ENCODE measurements at places on chromosomes 3 and 15. TPM values are rescaled to one million over a fixed set of nuclear protein-coding genes. Genes with fewer than 3 reads are reported as not detected.

DNA sequence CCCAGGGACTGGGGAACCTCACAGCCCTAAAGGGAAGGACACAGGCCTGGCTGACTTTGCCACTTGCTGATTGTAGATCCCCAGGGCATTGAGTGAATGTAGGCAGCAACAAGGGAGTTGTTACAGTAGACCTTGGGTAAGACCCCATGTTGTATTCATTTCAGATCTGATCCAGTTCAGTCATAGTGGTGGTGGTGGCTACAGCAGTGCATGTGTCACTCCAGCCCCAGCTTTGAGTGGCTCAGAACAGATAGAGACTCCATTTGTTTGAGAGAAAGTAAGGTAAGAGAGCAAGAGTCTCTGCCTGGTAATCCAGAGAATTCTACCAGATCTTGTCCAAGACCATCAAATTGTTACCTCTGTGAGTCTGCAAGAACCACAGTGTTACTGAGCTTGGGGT lies 278.7 kb upstream of the SATB1 start:
- no peak for DNase-seq

GRCh38 chr15:81516012-81516411 lies 142.0 kb upstream of the TMC3 start:
- DNase-seq, result peak; percentile 42

GRCh38 chr3:61269435-61269834 lies 18.2 kb upstream of the FHIT start:
- DNase-seq, result no peak

DNA sequence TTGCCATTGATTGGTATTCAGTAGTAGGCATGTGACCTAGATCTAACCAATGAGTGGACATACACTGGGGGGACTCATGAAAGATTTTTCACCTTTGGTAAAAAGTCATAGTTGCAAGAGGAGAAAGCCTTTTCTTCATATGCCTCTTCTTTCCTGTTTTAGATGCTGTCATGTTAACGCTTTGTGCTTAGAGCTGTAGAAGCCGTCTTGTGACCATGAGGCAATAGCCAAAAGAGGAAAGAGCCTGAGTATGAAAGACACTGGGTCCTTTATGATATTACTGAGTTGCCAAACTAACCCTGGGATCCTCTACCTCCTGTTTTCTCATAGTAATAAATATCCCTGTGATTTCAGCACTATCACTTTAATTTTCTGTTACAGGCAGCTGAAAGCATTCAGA lies 396.0 kb downstream of the FHIT start:
- DNase-seq, result no peak

DNA sequence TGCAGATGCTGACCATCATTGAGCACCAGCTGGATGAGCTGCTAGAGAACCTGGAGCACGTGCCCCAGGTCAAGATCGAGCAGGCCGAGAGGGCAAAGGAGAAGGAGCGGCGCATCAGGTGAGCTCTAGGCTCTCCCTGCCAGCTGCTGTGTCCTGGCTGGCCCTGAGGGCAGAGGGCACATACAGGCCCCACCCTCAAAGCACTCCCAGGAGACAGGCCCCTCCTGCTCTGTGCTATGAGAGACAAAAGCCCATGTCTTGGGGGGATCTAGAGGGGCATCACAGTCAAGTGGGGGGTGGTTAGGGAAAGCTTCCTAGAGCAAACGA lies 39.5 kb downstream of the CFAP100 start:
- DNase-seq, result no peak

GRCh38 chr15:98904544-98904943 lies 103.0 kb downstream of the PGPEP1L start:
- DNase-seq, result peak; percentile 72

DNA sequence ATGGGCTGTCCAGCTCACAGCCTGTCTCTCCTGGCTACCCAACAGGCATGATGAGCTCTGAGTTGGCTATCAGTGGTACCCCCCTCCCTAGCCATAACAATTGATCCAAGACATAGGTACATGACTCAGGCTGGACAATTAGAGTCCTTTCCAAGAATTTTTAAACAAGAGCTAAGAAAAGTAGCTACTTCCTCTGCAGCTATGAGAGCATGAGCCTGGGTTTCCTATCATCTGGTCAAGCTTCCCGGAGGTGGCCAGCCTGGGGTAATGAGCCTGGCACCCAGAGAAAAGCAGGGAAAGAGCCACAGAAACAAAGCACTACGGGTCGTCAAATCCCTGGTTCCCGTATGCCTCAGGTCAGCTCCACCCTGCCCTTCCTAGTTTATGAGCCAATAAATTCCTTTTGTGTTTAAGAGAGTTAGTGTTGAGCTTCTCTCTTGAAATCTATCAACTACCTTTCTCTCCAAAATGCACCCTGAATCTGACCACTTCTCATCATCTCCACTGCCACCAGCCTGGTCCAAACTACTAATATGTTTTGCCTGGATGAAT lies 2.3 kb upstream of the SLC51B start:
- DNase-seq, result peak; percentile 55

DNA sequence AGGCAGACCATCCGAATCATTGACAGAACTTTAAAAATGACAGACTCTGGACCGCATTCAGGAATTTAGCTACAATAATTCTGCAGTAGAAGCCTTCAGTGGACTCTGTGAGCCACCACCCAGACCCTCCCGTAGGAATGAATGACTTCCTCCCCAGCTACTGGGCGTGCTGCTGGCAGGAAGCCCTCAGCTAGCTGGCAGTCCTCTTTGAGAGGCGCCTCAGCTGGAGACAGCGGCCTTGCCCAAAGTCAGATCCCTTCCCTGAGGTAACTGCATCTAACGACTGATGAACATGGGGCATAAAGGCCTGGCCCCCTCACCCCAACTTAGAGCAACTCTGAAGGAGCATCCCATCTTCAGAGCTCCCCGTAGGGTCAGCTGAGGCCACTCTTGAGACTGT lies 25.8 kb downstream of the CRABP1 start:
- DNase-seq, result peak; percentile 11

GRCh38 chr3:182183716-182184430 lies 472.1 kb downstream of the SOX2 start:
- DNase-seq, result no peak

DNA sequence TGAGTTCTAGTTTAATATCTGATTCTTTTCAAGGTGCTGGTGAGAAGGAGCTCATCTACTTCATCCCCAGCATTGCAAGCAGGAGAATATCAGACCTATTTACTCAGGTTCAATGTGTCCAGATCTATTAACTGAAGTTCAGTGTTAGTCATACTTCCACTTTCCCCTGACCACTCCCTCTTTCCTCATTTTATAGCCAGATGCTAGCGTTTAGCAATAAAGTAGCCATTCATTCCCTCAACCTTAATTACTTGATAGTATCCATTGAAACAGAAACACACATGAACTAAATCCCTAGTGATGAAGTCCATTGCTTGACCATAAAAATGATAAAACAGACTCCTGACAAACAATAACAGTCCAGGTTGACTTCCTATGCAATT lies 60.0 kb downstream of the RPL22L1 start:
- peak; percentile 67 for DNase-seq

GRCh38 chr15:67897646-67898339 lies 57.9 kb upstream of the RNU6-1 start:
- no peak for DNase-seq

DNA sequence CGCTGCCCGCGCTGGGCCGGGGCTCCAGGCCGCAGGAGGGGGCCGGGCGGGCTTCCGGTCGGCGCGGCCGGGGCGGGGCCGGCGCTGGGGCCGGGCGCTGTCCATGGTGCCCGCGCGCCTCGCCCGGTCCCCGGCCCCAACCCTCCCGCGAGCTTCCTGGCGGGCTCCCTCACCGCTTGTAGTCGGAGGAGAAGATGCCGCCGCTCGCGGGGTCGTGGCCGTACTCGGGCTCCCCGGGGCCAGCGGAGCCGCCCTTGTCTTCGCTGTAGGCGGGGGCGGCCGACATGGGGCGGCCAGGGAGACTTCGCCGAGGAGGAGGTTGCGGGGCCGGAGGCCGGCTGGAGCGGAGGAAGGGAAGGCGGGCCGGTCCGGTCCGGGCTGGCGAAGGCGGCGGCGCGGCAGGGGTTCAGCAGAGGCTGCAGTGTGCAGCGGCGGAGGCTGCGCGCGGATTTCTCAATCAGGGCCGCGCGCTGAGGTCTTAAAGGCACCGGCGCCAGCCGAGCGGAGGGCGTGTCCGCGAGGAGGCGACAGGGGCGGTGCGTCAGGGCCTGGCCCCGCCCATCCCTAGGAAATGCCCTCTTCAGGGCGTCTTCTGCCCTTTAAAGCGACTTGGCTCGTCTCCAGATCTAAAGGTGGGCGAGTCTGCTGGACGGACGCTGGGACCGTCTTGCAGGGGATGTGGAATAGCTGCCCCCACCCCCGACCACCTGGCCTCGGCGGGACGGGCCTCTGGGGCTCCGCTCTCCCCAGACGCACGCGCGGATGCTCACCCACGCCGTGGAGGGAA lies at the start of gene AP3B2:
Gene AP3B2 (minus strand): TSS at position 455 of the 787 bp plus-strand sequence. CDS start 169 bp downstream, at position 286.
- DNase-seq, result peak; percentile 56

- peak; percentile 61 for DNase-seq
Measured at GRCh38 chr3:125059488-125060245, 3.9 kb upstream of the HEG1 start.

DNA sequence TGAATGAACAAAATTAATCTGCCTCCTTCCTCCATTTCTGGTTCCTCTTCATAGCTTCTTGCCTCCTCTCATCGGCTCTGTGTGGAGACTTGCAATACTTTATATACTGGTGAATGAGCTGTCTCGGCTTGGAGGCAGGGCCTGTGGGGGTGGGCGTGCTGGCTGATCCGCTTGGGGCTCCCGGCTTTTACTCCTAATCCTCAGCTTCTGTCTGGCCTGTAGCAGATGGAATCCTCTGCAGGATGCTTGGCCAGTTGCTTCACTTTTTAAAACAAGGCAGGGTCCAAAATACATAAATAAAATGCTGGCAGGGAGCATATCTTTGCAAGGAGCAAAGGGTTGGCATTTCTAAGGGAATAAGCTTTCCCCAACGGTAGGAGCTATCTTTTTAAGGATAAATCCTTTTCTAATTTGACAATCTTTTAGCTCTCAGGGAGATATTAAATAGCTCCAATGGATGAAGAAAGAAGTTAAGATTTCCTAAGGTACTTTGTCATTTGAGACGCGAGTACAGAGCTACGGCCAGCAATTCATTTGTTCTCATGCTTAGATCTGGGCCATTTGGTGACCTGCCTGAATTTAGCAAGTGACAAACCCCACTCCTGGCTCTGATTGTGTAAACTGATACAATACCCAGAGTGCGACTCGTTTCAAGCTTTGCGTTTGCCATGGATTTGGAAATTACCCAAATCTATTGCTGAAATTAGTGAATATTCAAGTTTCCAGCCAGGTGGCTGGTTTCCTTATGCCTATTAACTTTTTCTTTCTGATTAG lies 18.9 kb downstream of the SV2B start:
- DNase-seq, result no peak

- DNase-seq, result no peak
Measured at GRCh38 chr15:72183781-72184164, 13.8 kb downstream of the GRAMD2A start.

DNA sequence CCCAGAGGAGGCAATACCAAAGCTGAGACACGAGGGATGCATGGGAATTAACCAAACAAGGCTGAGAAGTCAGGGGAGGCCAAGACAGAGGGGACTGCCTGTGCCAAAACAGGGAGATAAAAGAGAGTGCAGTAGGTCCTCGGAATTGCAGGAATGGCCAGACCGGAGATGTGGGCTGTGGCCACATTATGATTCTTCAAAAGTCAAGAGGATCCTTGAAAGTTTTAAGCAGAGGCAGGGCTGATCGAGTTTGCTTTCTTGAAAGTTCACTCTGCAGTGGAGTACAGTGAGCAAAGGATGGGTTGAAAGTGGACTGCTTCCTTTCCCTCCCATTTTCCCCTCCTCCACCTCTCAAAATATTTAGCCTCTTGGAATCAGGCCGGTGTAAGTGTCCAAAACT lies 73.9 kb upstream of the ADAMTS9 start:
- DNase-seq, result no peak

GRCh38 chr3:132038198-132038825 lies 3.5 kb upstream of the CPNE4 start:
- peak; percentile 47 for DNase-seq

DNA sequence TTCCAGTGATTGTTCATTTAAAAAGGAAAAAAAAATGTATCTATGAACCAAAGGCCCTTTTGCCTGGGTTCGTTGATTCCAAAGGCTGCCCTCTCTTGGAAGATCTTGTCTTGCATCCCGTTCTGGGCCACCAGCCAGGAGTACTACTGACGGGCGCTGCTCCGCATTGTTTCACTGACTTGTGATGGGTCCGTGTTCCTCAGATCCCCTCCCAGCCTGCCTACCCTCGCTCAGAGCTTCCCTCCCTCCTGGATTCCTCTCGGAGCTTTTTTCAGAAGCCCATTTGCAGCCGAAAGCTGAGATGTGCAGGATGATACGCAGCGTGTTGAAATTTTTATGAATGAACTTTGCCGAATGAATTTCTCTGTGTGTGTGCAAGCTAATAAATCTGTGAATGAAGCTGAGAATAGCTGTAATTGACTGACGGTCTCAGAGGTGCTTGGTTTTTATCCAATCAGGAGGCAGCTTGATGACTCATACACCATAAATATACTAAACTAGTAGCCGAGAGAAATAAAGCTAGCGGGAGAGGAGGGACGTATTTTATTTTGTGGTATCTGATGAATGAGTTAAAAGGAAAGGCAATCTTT lies at the start of gene SHC4:
Gene SHC4 (minus strand): TSS at position 396 of the 590 bp plus-strand sequence. CDS start 904 bp downstream, outside the sequence.
- peak; percentile 82 for DNase-seq

- DNase-seq, result no peak
Measured at GRCh38 chr3:8154617-8155016, 347.0 kb upstream of the LMCD1 start.

DNA sequence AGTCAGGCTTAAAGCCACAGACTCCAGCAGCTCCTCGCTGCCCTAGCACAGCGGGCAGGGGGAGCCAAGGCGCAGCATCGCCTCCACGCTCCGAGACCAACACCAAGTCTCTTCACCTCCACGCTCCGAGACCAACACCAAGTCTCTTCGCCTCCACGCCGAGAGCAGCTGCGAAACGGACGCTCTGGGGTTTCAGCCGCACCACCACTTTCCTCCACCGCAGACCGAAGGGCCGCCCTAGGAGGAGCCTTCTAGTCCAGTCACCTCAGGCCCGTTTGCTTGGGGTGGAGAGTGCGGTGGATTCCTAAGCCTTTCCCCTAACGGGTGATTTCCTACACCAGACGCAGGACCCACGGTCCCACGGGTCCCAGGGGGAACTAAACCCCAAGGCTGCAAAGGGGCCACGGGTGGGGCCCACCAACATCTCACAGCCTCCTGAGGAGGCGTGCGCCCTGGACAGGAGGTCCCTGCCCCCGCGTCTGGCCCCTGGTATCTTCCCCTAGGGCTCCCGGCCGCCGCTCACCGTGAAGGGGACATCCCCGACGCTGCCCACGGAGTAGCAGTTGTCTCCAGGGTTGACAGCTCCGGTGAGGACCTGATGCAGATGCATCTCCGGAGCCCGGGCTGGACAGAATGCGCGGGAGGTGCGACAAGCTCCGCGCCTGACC lies 501 bp downstream of the DMXL2 start:
- peak; percentile 64 for DNase-seq

GRCh38 chr15:38666865-38667510 lies 102.4 kb upstream of the RASGRP1 start:
- peak; percentile 6 for DNase-seq

Gene MNS1
- 0.74 TPM for total RNA-seq

Gene PLSCR5
- not detected for total RNA-seq

Gene FAM81A
- total RNA-seq, result not detected

Gene RAB7A
- total RNA-seq, result 46.5 TPM

Gene TGM4
- 0.14 TPM for total RNA-seq

Gene P2RY13
- not detected for total RNA-seq

Gene AADAC
- 0.19 TPM for total RNA-seq

Gene AHSG
- not detected for total RNA-seq

Gene THPO
- not detected for total RNA-seq

Gene CLDN1
- total RNA-seq, result 0.79 TPM

Gene SLC9C1
- 0.85 TPM for total RNA-seq

Gene SLC28A1
- total RNA-seq, result not detected

Gene LRRC3B
- total RNA-seq, result not detected

Gene C15orf39
- total RNA-seq, result 12.4 TPM

Measured in dermis blood vessel endothelial cell (primary cell).